ENCODE measurements at places on chromosomes 16 and 17. TPM values are rescaled to one million over a fixed set of nuclear protein-coding genes. Genes with fewer than 3 reads are reported as not detected.

SOST gene
- 0.17 TPM for total RNA-seq

PSMC3IP gene
- 5.9 TPM for total RNA-seq

DNAI2 gene
- 6.4 TPM for total RNA-seq

SREBF1 gene
- 27.5 TPM for total RNA-seq

NMT1 gene
- total RNA-seq: 77.9 TPM

SLC5A11 gene
- not detected for total RNA-seq

CASKIN2 gene
- 14.5 TPM for total RNA-seq

KCNJ18 gene
- not detected for total RNA-seq

IRX3 gene
- total RNA-seq: 4.2 TPM

CUEDC1 gene
- 14.0 TPM for total RNA-seq

TEX19 gene
- total RNA-seq: not detected

ITGAD gene
- total RNA-seq: not detected

ZNF500 gene
- total RNA-seq: 15.3 TPM

SSTR5 gene
- total RNA-seq: 0.69 TPM

Measured in spinal cord (tissue), 10 donors.